ENCODE measurements at places on chromosomes 12 and 14. TPM values are rescaled to one million over a fixed set of nuclear protein-coding genes. Genes with fewer than 3 reads are reported as not detected.

- no peak overlapping the region for H3K4me3 ChIP-seq
- no peaks in the 10 kb centered on the region for H3K4me1 ChIP-seq
- peaks cover 3% of the 10 kb centered on the region for H3K27me3 ChIP-seq
- H3K27ac ChIP-seq, result no peak overlapping the region
- no peak for DNase-seq
- no peaks in the 10 kb centered on the region for H3K36me3 ChIP-seq
Observed at GRCh38 chr12:126198516-126198915, 1133.3 kb downstream of the AACS start.

GRCh38 chr12:100758083-100758482 lies 36.5 kb upstream of the ANO4 start:
- peaks cover 2% of the 10 kb centered on the region for H3K27me3 ChIP-seq
- H3K4me3 ChIP-seq, result no peak overlapping the region
- H3K36me3 ChIP-seq, result no peaks in the 10 kb centered on the region
- no peaks in the 10 kb centered on the region for H3K4me1 ChIP-seq

GRCh38 chr14:53391631-53392285 lies 238.6 kb upstream of the DDHD1 start:
- H3K4me1 ChIP-seq, result no peaks in the 10 kb centered on the region
- no peaks in the 10 kb centered on the region for H3K27me3 ChIP-seq
- no peaks in the 10 kb centered on the region for H3K36me3 ChIP-seq
- DNase-seq, result no peak
- H3K4me3 ChIP-seq, result no peak overlapping the region
- no peak overlapping the region for H3K27ac ChIP-seq

- no peaks in the 10 kb centered on the region for H3K36me3 ChIP-seq
- H3K4me1 ChIP-seq, result peaks cover 19% of the 10 kb centered on the region
- H3K27me3 ChIP-seq, result no peaks in the 10 kb centered on the region
- H3K4me3 ChIP-seq, result no peak overlapping the region
- DNase-seq, result no peak
Observed at GRCh38 chr14:65318636-65319506, 93.7 kb upstream of the FUT8 start.

- peak overlapping the region; percentile 35 for H3K27ac ChIP-seq
- no peak for DNase-seq
- peak overlapping the region; percentile 53 for H3K4me3 ChIP-seq
- no peaks in the 10 kb centered on the region for H3K27me3 ChIP-seq
Observed at GRCh38 chr12:9687228-9687627, 17.7 kb downstream of the CLEC2D start.

- H3K27ac ChIP-seq, result no peak overlapping the region
- H3K4me3 ChIP-seq, result no peak overlapping the region
- no peaks in the 10 kb centered on the region for H3K36me3 ChIP-seq
- H3K27me3 ChIP-seq, result peaks cover 11% of the 10 kb centered on the region
- H3K4me1 ChIP-seq, result peaks cover 10% of the 10 kb centered on the region
Observed at GRCh38 chr14:50862036-50862570, 9.8 kb upstream of the ABHD12B start.

DNA sequence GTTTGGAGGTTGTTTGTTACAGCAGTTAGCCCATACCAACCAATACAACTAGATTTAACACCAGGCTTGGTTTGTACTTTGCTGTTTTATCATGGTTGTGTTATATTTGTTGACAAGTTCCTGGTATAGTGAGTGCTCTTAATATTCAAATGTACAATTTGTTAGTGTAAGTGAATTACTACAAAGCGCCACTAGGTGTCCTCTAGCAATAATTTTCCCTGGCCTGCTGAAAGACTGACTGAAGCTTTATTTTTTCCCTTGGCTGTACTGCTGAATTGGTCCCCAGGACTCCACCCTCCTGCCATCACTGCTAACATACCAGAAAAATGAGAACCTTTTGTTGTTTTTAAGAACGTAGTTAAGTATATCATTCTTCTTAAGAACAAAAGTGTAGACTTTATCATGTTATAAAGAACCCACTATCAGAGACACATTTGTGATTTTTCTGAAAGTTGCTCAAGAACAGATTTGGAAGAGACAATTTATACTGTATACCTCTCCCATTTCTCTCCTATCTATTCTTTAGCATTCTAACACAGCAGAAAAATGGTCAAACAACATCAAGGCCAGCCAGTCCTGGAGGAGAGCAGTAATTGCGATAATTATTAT lies 75.3 kb upstream of the FAR2 start:
- no peak overlapping the region for H3K27ac ChIP-seq
- H3K4me1 ChIP-seq, result no peaks in the 10 kb centered on the region
- peaks cover 8% of the 10 kb centered on the region for H3K27me3 ChIP-seq
- H3K4me3 ChIP-seq, result no peak overlapping the region

- DNase-seq, result no peak
- no peak overlapping the region for H3K4me3 ChIP-seq
- H3K27me3 ChIP-seq, result peaks cover 5% of the 10 kb centered on the region
Observed at GRCh38 chr14:96267916-96268315, 11.9 kb downstream of the BDKRB1 start.

DNA sequence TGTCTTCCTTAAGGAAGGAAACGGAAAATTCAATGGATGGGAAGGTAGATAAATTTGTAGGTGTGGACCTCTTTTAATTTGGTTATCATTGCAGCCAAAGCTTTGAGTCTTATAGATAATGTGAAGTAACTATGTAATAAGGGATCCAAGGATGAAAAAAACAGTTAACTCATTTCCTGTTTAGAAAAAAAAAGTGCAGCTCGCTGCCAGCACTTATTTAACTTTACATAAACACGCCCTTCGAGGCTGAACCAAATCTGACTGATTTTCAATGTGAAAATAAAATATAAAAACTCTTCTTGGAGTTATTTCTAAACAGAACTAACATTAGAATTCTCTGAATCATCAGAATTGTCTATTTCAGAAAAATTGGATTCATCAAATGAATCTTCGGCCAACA lies 7.0 kb downstream of the NUBPL start:
- H3K4me1 ChIP-seq, result peaks cover 1% of the 10 kb centered on the region
- DNase-seq, result no peak
- H3K36me3 ChIP-seq, result no peaks in the 10 kb centered on the region
- H3K27me3 ChIP-seq, result no peaks in the 10 kb centered on the region

DNA sequence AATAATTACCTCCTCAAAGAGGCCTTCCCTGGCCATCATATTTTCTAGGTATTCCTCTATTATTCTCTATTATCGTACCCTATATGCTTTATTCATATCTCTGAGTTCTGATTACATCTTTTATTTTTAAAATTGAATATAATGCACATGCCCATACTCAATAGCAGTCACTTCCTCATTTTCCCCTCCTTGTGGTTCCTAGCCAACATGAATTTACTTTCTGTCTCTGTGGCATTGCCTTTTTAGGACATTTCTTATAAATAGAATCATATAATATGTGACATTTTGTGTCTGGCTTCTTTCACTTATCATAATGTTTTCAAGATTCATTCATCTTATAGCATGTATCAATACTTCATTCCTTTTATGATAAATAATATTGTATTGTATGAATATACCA lies 74.4 kb upstream of the TRHDE start:
- no peak overlapping the region for H3K27ac ChIP-seq
- H3K4me1 ChIP-seq, result no peaks in the 10 kb centered on the region
- no peak for DNase-seq
- no peak overlapping the region for H3K4me3 ChIP-seq

The CABP1 gene
- not detected for polyA plus RNA-seq

The FAM186B gene
- not detected for polyA plus RNA-seq

The GLI1 gene
- polyA plus RNA-seq, result not detected

DNA sequence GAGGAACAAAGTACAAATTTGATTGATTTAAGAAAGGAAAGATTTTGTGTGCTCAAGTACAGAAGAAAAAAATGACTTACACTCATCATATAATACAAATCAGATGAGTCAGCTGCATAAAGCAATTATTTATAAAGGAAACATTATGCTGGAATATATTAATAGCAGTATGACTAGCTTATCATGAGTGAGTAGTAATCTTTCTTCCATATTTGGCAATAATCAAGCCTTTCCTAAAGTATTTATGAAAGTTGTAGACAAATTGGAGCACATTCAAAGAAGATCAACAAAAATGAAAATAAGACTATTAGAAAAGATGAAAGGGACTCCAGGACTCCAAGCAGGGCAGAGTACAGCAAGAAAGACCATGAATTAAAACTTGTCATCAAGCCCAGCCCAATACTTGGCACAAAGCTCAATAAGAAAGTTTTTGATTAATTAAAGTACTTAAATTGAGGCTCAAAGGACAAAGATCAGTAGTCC lies 32.8 kb downstream of the CCER1 start:
- H3K4me3 ChIP-seq, result no peak overlapping the region
- DNase-seq, result no peak
- no peaks in the 10 kb centered on the region for H3K36me3 ChIP-seq

The ASIC1 gene
- polyA plus RNA-seq, result not detected

The ADCY4 gene
- 0.31 TPM for polyA plus RNA-seq

DNA sequence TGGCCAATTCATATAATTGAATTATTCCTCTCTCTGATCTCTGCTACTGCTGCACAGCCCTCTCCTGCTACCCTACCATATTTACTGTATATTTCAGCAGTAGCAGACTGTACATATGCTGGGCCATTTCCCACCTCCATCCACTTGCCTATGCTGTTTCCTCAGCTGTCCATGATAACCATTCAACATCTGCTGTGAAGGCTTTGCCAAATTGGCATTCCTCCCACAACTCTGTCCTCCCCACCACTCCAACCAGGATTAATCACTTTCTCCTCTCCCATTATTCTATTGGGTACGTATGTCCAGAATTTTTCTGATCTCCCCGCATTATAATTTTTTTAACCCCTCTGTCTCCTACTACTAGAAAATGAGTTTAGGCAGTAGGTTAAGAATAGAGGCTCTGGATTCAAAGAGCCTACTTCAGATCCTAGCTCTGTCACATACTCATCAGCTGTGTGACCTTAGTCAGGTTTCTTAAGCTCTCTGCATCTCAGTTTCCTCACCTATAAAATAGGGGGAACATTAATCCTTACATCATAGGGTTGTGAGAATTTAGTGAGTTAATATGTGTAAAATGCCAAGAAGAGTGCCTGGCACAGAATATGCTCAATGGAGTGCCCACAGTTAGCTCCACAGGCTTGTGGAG lies 123.3 kb downstream of the KICS2 start:
- no peaks in the 10 kb centered on the region for H3K27me3 ChIP-seq
- no peak overlapping the region for H3K27ac ChIP-seq
- DNase-seq, result no peak
- no peaks in the 10 kb centered on the region for H3K4me1 ChIP-seq
- no peak overlapping the region for H3K4me3 ChIP-seq

DNA sequence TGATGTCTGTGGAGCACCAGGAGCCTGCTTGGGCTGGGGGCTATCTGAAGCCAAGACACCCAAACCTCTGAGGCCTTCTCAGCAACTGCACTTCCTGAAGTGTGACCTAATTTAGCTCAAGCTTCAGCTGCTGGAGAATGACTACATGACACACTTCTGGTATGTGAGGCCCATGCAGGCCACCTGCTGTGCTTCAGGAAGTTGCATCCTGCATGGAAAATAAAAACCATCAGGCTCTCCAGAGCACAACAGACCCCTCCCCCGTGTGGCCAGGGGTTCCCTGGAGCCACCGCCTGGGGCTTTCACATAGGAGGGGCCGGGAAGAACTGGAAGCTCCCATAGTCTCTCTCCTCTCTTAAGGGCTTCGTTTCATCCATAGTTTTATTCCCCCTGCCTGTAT lies 217.7 kb downstream of the SLC15A4 start:
- no peaks in the 10 kb centered on the region for H3K36me3 ChIP-seq
- peaks cover 3% of the 10 kb centered on the region for H3K27me3 ChIP-seq
- no peak overlapping the region for H3K4me3 ChIP-seq
- no peak overlapping the region for H3K27ac ChIP-seq

DNA sequence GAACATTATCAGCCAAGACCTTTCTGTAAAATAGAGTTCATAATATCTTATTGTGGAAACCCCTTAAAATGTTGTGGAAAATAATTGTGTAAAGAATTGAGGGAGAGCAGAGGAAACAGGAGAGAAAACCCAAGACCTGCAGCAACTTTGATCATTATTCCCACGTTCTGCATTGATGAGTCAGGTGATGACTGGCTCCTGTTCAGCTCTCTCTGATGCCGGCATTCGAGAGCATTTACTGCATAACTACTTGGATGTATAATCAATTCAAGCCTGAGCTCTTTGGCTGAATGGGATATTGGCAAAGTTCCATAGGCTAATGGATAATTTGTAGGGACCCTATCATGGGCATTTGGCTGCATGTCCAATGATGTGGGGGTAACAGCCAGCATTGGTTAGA lies 176.3 kb upstream of the ARID2 start:
- no peak for DNase-seq
- peaks cover 3% of the 10 kb centered on the region for H3K27me3 ChIP-seq
- H3K4me1 ChIP-seq, result no peaks in the 10 kb centered on the region
- no peak overlapping the region for H3K4me3 ChIP-seq

DNA sequence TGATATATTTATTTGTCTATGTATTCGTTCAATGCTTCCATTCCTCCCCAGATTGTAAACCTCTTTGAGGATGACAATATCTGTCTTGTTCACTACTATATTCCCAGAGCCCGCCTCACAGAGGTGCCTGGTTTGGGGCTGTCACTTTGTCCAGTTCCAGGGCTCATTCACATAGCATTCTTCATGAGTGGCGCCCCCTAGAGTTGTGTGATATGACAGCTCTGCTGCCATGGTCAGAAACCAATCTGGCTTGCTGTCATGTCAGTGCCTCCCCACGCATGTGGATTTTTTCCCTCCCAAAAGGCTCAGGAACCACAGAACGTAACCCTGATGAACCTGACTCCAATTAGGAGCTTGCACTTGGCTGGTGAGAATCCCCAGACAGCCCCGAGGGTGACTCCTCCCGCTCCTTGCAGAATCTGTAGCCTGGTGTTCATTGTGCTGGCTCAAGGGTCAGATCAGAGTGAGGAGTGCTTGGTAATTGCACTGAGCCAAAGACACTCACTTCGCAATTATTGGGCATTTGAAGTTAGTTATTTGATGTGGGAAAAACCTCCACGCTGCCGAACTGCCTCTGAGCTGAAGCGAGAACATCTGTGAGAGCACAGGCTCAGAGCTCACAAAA lies 145.5 kb downstream of the PTPN11 start:
- H3K27ac ChIP-seq, result no peak overlapping the region
- no peaks in the 10 kb centered on the region for H3K4me1 ChIP-seq
- no peak overlapping the region for H3K4me3 ChIP-seq
- H3K27me3 ChIP-seq, result peaks cover 6% of the 10 kb centered on the region

DNA sequence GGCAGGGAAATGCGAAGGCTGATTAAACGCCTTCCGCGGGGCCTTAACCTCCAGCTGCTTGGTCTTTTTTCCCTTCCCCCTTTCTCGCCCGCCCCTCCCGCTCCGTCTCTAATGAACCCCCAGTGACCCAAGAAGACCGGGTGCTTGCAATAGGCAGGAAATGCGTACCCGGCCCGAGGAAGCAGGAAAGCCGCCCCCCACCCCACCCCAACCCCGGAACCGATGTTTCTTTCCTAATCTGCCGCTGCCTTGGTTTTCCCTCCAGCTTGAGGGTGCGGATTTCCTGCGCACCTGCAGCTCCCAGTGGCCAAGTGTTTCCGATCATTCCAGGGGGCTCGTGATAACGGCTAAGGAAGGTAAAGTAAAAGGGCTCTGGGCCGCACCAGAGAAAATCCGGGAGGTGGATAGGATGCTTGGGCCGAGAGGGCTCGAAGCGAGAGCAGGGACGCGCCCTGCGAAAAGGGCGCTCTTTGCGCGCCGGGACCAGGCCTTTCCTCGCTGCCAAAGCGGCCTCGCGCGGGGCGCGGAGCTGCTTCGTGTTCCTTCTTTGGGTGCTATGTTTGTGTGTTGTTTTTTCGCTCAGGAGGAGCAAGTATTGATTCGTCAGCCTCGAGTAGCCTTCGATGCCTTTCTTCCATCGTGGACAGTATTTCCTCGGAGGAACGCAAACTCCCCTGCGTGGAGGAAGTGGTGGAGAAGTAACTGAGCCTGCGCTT lies 983 bp downstream of the MYF6 start:
- peaks cover 2% of the 10 kb centered on the region for H3K27me3 ChIP-seq
- no peaks in the 10 kb centered on the region for H3K4me1 ChIP-seq
- H3K4me3 ChIP-seq, result no peak overlapping the region

The PLEKHH1 gene
- polyA plus RNA-seq, result not detected
